Fibroblast of skin of scalp (primary cell): ENCODE measurements at places on chromosomes 2 and 18.

GRCh38 chr2:84137034-84137433 lies 322.0 kb downstream of the SUCLG1 start:
- no peak for DNase-seq

- DNase-seq = peak; percentile 52
Measured at GRCh38 chr18:55141318-55141717, 182.1 kb upstream of the CCDC68 start.

DNA sequence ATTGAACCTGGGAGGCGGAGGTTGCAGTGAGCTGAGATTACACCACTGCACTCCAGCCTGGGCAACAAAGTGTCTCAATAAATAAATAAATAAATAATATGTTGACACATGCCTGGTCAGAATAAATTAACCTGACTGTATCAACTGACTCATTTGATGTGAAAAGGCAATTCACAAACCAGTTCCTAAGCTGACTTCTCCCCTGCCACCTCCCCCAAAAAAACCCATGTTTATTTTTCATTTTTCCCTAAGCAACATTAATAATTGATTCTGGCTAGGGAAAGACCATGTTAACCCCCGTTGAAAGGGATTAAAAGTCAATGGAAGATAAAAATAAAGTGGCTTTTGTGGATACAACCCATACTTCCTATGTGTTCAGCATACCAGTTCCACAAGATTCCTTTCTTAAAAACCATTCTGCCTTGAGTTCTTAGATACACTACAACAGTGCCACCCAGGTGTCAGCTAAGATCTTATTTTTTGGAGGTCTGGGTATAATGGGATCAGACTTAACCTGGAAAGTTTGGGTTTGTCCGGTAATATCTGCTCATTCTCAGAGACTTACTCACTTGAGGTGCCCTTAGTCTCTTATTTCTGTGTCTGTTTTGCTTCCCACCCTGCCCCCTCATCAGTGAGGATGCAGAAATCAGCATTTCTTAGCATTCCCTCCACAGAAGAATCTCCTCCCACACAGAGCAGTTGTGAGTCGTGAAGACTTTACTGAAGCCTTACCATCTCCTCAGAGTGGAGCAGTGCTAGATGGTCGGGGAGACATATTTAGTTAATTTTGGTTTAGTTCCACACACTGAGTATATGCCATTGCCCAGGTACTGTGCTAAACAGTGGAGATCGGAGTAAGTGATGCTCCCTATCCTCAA lies 10.1 kb upstream of the MCFD2 start:
- DNase-seq = no peak

- peak; percentile 60 for DNase-seq
Measured at GRCh38 chr2:38113981-38114708, 38.2 kb upstream of the CYP1B1 start.

GRCh38 chr2:2703172-2703571 lies 372.1 kb upstream of the MYT1L start:
- no peak for DNase-seq

DNA sequence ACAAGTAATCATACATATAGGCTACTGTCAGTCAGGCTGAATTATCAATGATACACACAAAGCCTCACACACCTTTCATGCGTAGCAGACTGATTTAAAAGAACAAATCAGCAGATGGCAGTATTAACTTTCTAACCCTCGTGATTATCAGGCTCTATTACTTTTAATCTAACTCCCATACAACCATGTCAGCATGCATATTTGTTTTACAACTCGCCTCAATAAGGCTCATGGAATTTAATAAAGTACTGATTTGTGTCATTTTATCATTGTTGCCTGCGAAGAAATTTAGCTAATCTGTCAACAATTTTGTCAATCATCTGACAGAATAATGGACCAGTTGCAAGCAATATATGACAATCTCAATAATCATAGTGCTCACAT lies 82.8 kb downstream of the SLC25A12 start:
- peak; percentile 49 for DNase-seq

DNA sequence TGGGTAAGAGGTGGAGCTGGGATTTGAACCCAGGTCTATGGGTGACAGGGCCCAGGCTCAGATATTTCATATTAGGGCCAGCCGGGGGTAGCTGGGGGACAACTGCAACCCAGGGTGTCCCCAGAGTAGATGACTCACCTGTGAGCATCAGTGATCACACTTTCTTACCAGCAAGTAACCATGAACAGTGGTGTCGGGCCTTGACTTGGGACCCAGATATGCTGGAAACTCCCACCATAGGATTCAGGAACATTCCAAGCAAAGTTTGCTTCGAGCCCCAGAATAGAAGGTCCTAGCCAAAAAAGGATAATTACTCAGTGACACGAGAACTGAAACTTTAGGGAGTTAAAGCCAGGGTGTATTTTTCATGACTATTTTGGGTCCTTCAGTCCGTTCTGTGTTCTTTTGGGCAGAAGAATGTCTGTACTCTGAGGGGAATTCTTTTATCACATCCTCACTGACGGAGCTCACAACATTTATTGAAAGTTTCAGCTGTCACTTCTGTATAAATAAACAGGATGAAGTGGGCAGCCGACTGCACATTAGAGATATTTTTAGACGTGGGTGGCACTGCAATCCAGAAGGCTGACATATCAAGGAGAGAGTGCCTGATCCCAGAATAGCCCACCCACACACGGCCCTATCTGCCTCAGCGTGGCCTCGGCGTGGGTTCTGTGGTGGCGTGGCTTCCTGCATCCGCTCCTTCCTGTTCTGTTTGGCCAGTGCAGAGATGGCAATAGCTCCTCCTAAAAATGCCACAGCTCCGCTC lies 45.6 kb downstream of the RAMP1 start:
- DNase-seq = peak; percentile 67

DNA sequence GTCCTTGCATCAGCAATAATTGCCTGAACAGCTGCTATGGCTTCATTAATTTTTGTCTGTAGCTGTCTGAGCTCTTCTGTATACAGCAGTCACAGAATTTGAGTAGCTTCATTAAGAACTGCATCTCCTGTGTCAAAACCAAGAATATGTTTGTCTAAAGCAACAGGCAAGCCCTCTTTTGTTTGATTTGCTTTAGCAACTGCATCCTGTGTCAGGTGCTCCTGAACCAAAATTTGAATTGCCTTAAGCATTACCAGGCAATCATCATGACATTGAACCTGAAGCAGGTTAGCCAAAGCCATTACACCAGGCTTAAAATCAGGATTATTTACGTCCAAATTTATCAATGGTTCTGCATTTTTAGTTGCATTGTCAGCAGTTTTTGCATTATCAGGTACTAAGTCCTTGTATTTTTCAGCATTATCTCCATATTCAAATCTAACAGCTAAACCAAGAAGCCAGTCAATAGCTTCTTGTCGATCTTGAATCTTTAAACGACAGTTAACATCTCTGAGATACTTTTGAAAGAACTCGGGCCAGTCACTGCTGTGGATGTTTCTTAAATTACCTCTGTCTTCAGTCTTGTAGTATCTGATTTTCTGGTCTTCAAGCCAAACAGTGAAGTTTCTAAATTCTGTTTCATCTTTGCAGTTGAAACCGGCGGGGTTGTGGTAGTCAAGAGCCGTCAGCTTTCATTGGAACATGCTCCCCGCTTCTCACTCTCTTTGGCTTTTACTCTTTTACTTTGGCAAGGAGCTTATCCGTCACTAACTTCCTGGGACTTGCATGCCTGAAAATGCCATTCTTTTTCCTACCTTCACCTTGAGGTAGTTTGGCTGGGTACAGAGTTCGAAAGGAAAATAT lies 42.2 kb downstream of the MERTK start:
- no peak for DNase-seq

- no peak for DNase-seq
Measured at GRCh38 chr2:64455545-64455944, 1.6 kb downstream of the LGALSL start.

DNA sequence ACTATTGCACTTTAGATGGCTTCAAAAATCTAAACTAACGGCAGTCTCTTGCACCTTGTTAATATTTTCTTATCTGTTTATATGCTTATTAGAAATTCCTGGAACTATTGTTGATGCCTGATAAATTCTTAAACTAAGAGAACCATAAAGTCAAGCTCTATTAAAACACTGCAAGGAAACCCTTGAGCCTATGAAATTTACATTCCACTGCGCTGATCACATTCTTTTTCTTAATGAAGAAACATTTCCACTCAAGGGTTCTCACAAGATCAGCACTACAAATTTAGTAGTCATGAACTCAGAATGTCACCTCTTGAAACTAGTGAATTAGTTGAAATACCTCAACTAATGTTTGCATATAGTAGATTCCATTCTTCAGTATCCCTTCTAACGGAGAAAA lies 331.8 kb upstream of the SLC8A1 start:
- no peak for DNase-seq

GRCh38 chr18:74171910-74172606 lies 23.7 kb downstream of the TIMM21 start:
- no peak for DNase-seq

DNA sequence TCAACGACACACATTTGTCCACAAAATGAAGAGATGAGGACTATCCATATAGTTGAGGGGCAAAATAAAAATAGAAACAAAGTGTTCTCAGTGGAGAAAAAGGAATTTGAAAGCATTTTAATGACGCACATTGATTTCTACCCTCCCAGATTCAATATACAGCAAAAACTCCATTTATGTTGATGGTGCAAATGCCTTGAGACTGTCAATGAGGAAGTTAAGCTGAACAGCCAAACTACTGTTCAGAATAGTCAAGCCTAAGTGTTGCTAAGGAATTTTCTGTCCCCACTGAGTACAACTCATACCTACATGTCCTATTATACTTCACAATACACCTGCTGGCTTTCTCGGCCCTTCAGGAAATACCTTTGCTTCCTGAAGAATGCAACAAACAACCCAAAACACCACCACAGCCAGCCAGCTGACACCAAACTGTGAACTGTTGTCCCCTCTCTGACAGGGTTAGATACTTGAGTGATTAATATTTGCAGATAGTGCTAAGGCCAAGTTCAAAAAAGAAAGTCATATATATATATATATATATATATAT lies 27.8 kb upstream of the DARS1 start:
- no peak for DNase-seq

DNA sequence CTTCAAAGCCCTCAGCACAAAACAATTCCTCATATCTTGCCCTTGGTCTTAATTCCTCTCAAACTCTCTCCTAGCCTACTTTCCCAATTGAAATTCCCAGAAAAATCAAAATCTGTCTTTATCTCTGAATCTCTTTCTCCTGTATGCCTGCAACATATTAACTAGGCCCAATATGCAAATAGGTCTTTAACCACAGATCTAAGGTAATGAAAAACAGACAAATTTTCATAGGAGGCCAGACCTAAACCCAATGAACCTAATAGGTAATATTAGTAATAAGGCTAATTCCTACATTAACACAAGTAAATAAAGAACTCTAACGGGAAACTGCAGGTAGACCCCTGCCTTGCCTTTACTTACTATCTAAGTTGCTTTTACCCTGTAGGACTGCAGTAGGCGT lies 41.4 kb downstream of the WDR33 start:
- no peak for DNase-seq

DNA sequence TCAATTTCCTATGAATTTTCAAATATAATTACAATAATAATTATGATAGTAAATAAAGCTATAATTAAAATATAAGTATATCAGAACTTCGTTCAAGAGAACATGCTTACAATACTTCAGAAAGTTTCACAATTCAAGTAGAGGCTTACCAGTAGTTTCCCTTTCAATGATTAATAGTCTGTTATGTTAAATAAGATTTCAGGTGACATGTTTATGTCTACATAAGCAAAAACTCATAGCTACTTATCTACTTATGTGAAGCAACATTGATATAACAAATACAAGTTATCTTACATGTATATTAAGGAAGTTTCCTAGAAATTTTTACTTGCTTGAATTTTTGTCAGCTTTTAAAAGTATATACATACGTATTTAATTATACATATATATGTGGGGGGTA lies 4.5 kb upstream of the COL3A1 start:
- no peak for DNase-seq

DNA sequence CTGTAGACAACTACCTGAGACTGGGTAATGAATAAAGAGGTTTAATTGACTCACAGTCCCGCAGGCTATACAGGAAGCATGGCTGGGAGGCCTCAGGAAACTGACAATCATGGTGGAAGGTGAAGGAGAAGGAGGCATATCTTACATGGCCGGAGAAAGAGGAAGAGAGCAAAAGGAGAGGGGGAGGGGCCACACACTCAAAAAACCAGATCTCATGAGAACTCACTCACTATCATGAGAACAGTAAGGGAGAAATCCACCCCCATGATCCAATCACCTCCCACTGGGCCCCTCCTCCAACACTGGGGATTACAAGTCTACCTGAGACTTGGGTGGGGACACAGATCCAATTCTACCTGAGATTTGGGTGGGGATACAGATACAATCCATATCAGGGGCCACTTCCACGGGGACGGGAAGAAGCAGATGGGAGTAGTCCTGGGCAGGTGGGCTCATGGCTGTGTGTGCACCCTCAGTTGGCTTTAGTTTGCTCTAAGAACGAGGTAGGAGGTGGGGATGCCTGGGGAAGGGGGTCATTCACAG lies 9.9 kb downstream of the MAB21L4 start:
- DNase-seq = no peak

DNA sequence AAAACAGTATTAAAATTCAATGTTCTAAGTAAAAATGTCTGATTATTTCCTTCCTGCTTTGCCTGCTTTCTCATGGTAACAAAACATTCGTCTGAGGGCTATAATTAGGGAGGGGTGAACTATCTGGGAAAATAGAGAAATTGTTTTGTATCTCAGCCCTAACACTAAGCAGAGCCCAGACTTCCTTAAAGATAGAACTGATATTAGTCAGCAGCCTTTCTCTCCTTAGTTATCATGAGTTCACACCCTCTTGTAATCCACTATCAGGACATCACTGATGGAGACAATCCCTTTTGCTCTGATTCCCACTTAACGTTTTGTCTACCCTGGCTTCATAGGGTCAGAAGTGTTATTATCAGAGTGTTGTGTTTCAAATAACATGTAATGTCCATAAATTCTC lies 701.1 kb upstream of the ZEB2 start:
- no peak for DNase-seq

GRCh38 chr2:172425336-172425735 lies 2.0 kb upstream of the ITGA6 start:
- DNase-seq = no peak

GRCh38 chr2:82124629-82125028 lies 1820.1 kb upstream of the LRRTM1 start:
- DNase-seq = peak; percentile 3

- no peak for DNase-seq
Measured at GRCh38 chr2:48227617-48228344, 302.2 kb upstream of the STON1 start.

- peak; percentile 58 for DNase-seq
Measured at GRCh38 chr2:159249990-159250715, 36.4 kb downstream of the WDSUB1 start.

- DNase-seq = peak; percentile 67
Measured at GRCh38 chr2:222844323-222844722, 16.5 kb upstream of the ACSL3 start.

- no peak for DNase-seq
Measured at GRCh38 chr2:12436935-12437561, 279.7 kb upstream of the TRIB2 start.

- no peak for DNase-seq
Measured at GRCh38 chr2:223197046-223197445, 145.1 kb downstream of the KCNE4 start.
